Activated B cell treated with CpG ODN at 0.5 μM for 24 hours (primary cell): ENCODE measurements at places on chromosomes 7 and 10.

DNA sequence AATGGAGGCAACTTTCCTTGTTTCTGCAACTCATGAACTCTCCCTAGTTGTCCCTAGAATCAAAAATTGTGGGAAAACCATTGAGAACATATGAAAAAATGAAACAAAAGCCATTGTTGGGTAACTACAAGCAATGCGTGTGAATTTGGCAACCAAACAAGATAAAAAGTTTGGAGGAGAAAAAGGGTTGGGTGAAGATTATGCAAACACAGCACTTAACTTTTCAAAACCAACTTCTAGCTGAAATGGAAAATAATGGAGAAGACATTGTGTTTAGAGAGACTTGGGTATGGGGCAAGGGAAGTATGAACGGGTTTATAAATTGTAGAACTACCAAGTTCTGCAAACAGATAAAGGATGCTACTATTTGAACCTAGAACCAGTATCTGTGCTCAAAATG is 89.0 kb upstream of the SVIL start:
- DNase-seq: no peak

- no peak for DNase-seq
Measured at GRCh38 chr7:94671444-94672235, 15.7 kb upstream of the SGCE start.

- no peak for DNase-seq
Measured at GRCh38 chr7:13800694-13801448, 188.6 kb downstream of the ETV1 start.

GRCh38 chr7:47282790-47283496 is 299.0 kb downstream of the TNS3 start:
- no peak for DNase-seq

- DNase-seq: no peak
Measured at GRCh38 chr7:112082306-112082705, 123.9 kb downstream of the DOCK4 start.
